ENCODE measurements at places on chromosomes 13 and 19. TPM values are rescaled to one million over a fixed set of nuclear protein-coding genes. Genes with fewer than 3 reads are reported as not detected.

The CFAP97D2 gene
- total RNA-seq = not detected

The NCCRP1 gene
- not detected for total RNA-seq

The CDC37 gene
- 129 TPM for total RNA-seq

The ZNF816 gene
- 10.1 TPM for total RNA-seq

The N4BP2L1 gene
- 5.9 TPM for total RNA-seq

The LTBP4 gene
- 60.9 TPM for total RNA-seq

The ZNF738 gene
- 2.1 TPM for total RNA-seq

The KCNC3 gene
- total RNA-seq = under 0.01 TPM

The SBK2 gene
- total RNA-seq = not detected

The RNF113B gene
- total RNA-seq = not detected
